Urothelium cell line (cell line): ENCODE measurements at places on chromosomes 1 and 21.

GRCh38 chr1:53551428-53551995 is 92.3 kb downstream of the DMRTB1 start:
- no peak for DNase-seq

DNA sequence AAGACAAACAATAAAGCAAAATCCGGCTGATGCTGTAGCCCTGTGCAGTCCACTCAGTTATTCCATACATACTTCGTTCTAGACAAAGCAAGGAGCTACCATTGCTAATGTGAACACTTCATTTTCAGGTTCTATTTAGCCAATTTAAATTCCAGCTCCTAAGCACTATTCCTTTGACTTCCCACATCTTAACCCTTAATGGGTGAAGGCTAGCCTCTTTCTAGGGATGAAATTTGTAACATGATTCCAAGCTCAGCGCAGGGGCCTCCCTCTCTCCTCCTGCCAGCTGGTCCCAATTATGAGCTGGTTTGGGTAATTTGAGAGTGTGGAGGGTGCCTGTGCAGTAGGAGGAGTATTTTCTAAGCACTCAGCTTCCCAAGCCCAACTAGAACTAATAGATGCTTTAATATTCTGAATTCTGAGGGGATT is 53.9 kb upstream of the PTGFRN start:
- no peak for DNase-seq

- no peak for DNase-seq
Measured at GRCh38 chr1:181086926-181087325, 1.6 kb upstream of the IER5 start.

- no peak for DNase-seq
Measured at GRCh38 chr1:159465191-159465603, 25.7 kb downstream of the OR10J1 start.

DNA sequence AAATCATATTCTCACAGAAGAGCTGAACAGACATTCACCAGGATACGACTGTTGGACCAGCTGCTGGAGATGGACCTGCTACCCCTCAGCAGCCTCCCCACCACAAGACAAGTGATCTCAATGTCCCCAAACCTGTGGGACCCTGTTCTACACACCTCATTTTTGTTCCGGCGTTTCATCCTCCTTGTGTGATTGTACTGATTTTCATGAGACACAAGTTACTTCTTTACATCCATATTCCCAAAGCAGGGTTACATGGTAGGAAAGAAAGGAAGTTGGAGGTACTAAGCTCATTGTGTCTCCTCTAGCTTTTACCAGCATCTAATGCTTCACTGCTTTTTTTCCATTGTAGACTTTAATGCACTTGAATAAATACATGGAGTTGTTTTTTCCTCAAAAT is 8.7 kb downstream of the ADAMTS1 start:
- DNase-seq: no peak

- DNase-seq: no peak
Measured at GRCh38 chr1:21775985-21776562, 6.9 kb downstream of the USP48 start.

- DNase-seq: no peak
Measured at GRCh38 chr1:29502911-29503840, 266.9 kb downstream of the PTPRU start.

GRCh38 chr1:22317231-22317919 is 134.3 kb upstream of the ZBTB40 start:
- DNase-seq: no peak

GRCh38 chr1:109864047-109864822 is 46.4 kb upstream of the CSF1 start:
- DNase-seq: no peak

- no peak for DNase-seq
Measured at GRCh38 chr1:99673315-99673714, 27.4 kb downstream of the PALMD start.

DNA sequence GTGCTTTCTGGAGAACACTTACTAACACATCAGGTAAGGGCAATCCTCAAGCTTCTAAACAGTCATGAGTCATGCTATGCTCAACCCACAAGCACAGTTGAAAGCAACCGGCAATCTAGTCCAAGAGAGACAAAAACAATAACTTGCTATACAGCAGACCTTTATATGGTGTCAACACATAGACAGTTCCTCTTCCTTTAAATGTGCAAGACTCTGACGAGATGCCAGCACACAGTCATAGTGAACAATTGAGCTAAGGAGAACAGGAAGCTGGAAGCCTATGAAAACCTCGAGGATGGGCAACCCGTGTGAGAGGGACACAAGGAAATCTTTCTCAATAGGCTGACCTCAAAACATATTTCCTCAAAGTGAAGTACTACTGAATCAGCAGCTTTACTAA is 5.3 kb downstream of the ADIPOR1 start:
- DNase-seq: no peak

DNA sequence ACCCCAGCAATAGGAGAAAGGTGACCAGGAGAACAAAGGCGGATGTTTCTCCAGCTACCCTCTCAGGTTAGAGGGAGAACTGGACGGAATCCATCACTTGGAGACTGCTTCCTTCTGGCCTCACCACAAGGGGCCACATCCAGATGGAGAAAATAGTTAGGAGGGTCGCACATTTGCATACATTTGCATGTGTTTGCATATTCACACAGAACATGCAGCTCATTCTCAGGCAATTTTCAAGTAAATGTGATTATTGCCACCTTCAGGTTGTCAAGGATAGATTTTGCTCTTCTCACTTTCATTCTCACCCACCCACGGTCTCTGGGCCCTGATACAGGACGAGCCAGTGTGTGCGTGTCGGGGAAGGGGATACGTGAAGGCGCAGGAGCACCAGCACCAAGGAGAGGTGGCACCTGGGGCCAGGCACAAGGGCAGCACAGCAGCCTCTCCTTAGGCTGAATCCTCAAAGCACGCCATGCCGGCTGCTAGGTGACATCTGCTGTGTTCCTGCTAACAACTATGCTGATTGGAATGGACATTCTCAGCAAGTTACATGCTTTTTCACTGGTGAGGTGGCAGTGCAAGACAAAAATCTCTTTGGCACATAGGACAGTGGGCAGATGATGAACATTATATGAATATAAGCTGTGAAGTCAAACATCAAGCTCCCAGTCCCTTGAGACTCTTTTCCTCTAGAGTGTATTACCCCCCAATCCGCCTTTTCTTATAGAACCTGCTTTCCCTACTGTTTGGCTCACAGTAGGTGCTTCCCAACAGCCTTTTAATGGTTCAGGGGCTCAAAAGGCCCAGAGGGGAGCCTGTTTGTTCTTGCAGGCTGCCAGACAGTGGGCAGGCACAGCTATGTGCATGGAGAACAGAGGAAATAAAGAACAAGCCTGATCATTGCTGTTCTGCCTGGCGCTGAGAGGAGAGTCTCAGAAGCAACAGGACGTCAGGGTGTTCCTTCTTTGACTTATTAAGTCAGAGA is 14.3 kb downstream of the ACKR1 start:
- DNase-seq: no peak

GRCh38 chr21:30408782-30409494 is 13.1 kb downstream of the KRTAP13-1 start:
- DNase-seq: peak; percentile 70

DNA sequence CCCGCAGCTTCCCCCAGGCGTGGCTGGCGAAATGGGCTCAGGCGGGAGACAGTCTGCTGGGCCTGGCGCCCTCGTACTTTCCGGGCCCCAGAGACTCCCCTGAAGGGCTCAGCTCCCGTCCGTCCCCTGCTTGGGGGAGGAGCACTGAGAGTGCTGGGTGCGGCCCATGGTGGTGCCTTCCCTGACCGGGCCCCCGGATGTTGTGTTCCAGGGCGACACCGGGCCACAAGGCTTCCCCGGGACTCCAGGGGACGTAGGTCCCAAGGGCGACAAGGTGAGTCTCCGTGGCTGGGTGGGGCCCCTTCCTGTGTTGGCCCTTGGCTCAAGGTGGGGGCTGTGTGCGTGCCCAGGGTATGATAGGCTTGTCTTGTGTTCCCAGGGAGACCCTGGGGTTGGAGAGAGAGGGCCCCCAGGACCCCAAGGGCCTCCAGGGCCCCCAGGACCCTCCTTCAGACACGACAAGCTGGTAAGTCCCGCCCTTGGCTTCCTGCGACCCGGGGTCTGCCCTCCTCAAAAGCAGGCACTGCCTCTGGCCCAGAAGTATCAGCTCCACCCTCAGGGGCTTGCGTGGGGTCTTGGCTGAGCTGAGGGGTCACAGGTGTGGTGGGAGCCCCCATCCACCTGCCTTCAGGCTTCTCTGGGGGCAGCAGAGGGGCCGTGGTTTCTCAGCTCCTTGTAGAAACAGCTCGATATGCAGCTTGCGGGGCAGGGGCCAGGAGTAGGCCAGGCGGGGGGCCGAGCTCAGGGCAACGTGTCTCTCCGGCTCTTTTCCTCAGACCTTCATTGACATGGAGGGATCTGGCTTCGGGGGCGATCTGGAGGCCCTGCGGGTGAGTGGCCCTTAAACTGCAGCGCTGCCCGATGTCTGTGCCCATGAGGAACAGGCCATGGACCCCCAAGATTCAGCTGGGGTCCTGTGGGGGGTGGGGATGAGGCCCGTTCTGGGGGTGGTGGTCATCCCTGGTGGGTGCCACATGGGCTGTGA is 62.3 kb downstream of the SLC19A1 start:
- no peak for DNase-seq

DNA sequence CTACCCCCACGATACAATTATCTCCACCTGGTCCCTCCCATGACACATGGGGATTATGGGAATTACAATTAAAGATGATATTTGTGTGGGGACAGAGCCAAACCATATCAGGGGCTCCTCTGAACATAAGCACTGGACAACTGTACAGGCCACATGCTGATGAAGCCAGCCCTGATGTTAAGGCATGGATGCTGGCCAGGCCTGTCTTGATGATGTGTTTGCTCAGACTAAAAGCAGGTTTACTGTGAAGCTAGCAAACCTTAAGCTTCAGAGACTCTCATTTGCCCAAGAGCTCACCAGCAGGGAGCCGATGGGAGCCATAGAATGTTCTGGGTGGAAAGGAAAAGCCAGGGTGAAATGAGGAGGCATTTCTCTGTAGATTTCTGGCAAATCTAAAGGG is 135.3 kb upstream of the KCNK1 start:
- DNase-seq: no peak

- peak; percentile 38 for DNase-seq
Measured at GRCh38 chr1:25695090-25695770, 78.6 kb downstream of the MAN1C1 start.

DNA sequence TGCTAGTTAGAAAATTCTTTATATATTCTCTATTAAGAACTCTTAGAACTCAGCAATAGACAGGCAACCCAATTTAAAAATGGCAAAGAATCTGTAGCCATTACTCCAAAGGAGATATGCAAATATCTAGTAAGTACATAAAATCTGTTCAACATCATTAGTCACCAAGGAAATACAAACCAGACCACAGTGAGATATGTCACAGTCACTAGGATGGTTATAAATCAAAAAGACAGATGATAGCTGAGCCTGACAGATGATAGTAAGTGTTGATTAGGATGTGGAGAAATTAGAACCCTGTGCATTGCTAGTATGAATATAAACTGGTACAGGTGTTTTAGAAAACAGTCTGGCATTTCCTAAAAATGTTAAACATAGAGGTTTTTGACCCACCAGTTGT is 26.6 kb downstream of the SRSF11 start:
- no peak for DNase-seq
